HCT116 (cell line): ENCODE measurements at places on chromosomes 7 and 10. TPM values are rescaled to one million over a fixed set of nuclear protein-coding genes. Genes with fewer than 3 reads are reported as not detected.

DNA sequence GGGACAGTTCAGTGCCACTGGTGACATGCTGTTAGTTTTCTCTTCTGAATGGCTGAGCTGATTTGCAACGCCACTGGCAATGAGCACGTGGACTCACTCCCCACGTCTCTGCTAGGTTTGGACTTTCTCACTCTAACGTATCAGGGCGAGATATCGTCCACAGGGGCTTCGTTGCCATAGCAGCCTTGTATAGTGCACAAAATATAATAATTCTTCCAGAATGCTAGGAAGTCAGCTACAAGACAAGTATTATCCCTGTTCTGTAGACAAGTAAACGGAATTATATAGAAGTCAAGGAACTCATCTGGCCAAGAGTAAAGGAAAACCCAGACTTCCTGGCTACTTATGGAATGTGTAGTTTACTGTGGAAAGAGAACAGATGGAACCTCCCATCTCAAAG, 226.8 kb downstream of the ARHGAP21 start:
- no peak for DNase-seq

GRCh38 chr10:642186-642890, 47.1 kb downstream of the DIP2C start:
- DNase-seq = no peak

The CRTAC1 gene
- total RNA-seq = 0.20 TPM

GRCh38 chr7:29896685-29897411, 90.5 kb downstream of the WIPF3 start:
- DNase-seq = no peak

DNA sequence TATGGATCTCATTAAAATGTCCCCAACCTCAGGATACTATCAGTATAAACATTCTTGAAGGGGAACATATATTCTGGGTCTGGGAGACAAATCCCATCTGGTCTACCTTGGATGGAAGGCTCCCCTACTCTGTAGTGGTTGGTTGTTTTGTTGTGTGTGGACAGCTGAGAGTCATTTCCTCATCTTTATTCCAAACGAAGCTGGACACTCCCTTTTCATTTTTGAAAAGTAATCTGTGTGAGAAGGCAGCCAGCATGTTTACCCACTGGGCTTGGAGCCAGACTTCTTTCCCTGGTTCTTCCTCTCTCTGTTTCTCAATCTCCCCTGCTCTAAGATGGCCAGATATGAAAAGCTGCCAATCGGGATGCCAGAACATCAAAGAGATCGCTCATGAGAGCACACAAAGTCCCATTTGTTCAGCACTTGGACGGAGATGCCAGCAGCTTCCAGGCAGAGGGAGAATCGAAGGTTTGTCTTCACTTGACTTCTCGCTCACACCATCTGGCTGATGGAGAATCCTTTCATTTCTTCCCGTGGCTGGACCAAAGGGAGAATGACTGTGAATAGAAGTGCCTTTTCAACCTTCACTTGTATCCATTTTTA, 108.1 kb upstream of the AGR3 start:
- DNase-seq = peak; percentile 75

DNA sequence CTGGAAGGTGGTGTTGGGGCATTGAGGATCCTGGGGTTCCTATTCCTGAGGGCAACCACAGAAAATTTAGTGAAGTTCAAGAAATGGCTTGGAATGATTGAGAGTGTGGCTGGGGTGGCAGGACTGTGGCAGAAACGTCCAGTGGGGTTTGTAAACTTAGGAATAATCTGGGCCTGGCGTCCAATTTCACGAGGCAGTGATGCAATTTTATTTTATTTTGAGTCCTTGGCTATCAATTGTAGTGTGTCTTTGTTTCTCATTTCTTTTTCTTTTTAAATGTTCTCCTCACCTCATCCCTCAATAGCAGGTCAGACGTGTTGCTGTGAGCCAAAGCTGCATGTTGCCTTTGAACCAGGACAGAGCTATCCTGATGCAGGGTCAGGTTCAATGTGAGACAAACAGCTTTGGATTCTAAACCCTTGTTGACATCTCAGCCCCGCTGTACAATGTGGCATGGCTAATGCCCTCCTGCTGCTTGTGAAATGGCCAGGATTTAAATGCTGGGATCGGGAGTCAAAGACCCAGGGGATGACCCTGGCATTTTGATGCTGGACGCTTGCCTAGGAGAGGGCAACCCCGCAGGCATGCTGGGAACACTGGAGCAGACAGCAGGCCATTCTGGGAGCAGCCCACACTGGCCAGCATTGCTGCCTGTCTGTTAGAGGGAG, 64.8 kb downstream of the RBM20 start:
- no peak for DNase-seq

The HKDC1 gene
- 1.7 TPM for total RNA-seq

The SLC26A5 gene
- total RNA-seq = 0.15 TPM

The SLC26A4 gene
- total RNA-seq = 0.66 TPM

- no peak for DNase-seq
Measured at GRCh38 chr7:128830231-128831177, at the start of gene FLNC. FLNC (plus strand) TSS chr7:128830406; CDS start chr7:128830638, 232 bp downstream.

The ZNF511 gene
- total RNA-seq = 49.0 TPM

The SNX13 gene
- total RNA-seq = 33.4 TPM
